NCI-H1694 treated with DMSO at 0.1 percent for 48 hours (cell line): ENCODE measurements at places on chromosomes 4 and X.

DNA sequence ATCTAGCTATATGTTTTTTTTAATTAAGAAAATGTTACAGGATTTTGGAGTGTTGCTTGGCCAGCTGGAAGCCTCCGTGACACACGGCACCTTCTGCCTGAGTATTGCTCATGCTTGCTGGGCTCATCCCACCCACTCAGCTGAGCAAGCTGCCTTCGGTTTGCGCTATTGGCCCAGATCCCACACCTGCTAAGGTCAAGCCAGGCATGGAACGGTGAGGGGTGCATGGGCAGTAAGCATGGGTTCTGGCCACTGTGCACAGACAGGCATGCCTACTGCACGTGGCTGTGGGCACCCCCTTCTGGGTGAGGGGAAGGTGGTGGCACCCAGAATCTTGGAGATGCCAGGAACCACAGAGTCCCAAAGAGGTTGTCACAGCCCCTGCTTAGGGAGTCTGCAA lies 1178.4 kb upstream of the PCDH7 start:
- DNase-seq = no peak

GRCh38 chr4:68152411-68152810 lies 22.7 kb upstream of the TMPRSS11F start:
- DNase-seq = no peak

- no peak for DNase-seq
Measured at GRCh38 chr4:61555789-61556188, 355.7 kb downstream of the ADGRL3 start.

GRCh38 chr4:94407846-94408245 lies 43.9 kb upstream of the PDLIM5 start:
- DNase-seq = no peak

GRCh38 chr4:107083-107443 lies 17.2 kb upstream of the ZNF718 start:
- no peak for DNase-seq

GRCh38 chrX:39519566-39520301 lies 578.0 kb downstream of the BCOR start:
- DNase-seq = no peak

GRCh38 chrX:43589735-43590134 lies 66.4 kb upstream of the MAOA start:
- DNase-seq = no peak

GRCh38 chr4:18294846-18295245 lies 273.3 kb upstream of the LCORL start:
- DNase-seq = no peak

DNA sequence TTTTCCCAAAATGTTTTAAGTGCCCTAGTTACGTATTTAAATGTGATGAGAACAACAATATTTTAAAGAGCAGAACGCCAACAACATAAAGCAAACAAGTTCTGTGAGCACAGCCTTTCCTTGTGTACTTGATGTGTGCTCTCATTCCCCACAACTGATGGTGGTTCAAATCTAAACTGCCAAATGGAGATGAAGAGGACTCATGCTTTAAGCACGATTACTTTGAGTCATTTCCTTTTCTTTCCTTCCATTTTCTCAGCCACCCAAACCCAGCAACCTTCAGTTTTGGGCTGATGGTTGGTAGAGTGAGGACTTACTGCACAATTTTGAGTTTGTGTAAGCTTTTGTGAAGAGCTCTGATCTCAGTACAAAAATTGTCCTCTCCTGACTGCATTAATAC lies 1.7 kb downstream of the NSD2 start:
- DNase-seq = no peak

DNA sequence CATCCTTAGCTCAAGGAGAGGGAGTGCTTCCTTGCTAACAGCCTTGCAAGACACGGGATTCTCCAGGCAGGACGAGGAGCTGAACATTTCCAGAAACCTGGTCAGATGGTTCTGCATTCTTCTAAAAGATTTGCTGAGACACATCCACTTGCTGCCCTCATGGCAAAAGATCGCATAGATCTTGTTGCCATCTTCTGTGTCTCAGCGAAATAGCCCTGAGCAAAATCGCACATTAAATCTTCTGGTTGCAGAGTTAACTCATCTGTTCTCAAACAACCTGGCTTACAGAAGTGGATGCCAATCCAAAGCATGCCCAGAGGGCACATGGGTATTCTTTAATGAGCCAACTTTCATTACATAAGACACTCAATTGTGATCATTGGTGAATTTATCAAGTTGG lies 167.5 kb downstream of the PRKX start:
- DNase-seq = no peak

- no peak for DNase-seq
Measured at GRCh38 chr4:3128976-3129375, 54.5 kb downstream of the HTT start.

DNA sequence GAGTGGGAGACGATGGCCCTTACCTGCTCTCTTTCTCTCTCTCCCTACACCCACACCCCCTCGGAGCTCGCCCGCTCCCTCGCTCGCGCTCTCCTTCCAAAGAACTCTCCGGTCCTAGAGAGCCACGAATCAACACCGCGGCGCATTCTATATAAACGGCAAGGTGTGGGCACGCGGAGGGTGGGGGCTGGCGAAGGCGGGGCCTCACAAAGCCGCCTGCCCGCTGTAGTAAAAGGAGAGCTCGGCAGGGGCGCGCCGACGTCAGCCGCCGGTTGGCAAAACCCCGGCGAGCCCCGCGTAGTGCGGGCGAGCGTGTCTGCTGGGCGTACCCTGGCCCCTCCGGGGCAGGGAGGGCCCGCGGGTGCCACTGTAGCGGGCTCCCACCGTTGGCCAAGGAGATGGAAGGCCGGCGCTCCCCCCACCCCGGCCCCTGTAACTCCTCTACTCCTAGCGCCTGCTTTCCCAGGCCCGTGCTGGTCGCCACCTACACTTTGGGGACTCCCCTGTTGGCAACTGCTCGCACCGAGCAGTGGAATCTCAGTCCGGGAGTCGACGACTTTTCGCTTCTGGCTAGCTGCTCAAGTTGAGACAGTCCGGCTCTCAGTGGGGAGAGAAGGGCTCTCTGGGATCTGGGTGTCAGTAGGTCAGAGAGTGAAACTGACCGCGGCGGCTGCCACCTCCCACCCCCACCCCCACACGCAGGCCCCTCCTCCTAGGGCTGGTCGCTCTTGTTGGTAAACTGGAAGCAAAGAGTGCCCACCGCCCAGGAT lies 325.5 kb upstream of the F9 start:
- DNase-seq = no peak

DNA sequence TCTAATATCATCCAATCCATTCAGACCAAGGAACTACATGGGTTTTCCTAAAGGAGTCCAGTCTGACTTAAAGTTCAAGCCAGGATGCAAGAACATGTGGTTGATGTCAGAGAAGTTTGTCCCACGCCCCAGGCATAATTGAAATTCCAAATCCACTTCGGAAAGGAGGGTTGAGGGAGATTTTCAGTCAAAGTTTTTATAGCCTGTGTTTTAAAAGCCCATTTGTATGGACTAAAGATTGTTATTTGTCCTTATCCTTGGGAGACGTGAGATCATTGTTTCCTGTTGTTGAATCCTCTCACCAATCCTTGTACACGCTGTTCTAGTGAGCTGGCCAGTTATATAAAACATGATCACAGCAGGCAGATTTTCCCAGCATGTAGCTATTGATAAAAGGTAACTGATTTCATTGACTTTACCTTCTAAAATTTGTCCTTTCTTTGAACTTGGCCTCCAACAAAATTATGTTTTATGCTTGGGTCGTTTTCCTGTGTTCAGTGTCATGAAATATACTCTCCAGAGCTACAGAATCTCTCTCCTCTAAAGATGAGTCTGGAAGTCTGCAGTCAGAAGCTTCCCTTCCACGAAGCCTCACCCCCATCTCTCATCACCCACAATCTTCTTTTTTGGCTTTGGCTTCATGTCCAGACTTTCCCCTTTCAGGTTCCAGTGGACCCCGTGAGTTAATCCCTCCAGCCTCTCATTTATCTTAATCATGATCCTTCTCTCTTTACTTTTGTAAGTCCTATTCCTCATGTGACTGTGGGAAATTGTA lies 92.9 kb downstream of the ATP10D start:
- no peak for DNase-seq

- no peak for DNase-seq
Measured at GRCh38 chr4:146776691-146777090, 138.0 kb downstream of the POU4F2 start.

GRCh38 chrX:12981880-12982279 lies 7.0 kb downstream of the TMSB4X start:
- DNase-seq = no peak

DNA sequence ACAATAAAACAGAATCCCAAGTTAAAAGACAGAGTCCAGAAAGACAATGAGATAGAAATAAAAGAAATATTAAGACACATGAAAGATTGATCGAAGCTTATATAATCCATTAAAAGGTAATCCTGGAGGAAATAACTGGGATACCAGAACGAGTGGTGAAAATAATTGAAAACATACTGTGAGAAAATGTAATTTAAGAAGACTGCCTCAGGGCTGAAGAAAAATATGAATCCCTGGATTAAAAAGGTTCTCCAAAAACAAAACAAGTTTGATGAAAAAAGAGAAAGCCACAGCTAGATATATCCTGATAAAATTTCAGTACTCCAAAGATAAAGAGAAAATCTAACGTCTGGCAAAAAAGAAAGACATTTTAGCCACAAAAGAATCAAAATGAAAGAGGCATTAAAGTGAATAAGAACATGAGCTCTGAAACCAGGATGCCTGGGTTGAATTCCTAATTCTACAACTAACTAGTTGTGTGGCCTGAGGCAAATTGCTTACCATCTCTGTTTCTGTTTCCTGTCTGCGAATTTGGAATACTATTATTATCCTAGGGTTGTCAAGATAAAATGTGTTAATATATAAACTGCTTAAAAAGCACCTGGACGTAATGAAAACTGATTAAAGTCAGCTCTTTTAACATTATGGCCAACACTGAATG lies 5.5 kb downstream of the DDX60L start:
- no peak for DNase-seq

DNA sequence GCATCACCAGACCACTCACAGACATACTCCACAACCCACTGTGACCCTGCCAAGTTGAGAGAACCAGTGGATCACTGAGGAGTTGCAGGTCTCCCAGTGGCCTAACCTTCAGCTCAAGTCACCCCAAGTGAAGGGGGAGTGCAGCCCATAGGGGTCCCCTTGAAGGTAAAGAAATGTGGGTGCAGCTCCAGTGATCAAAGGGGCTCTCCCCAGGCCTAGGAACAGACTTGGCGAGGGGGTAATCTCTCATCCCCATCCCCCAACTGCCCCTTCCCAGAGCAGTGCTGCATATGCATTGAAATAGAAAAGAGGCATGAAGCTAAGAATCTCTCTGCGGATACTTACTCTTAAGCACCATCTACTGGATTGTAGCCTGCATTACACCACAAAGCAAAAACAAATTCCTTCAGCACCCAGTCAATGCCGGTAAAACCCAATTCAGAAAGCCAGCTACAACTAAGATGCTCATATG lies 27.0 kb downstream of the MAGEE1 start:
- DNase-seq = peak; percentile 32

DNA sequence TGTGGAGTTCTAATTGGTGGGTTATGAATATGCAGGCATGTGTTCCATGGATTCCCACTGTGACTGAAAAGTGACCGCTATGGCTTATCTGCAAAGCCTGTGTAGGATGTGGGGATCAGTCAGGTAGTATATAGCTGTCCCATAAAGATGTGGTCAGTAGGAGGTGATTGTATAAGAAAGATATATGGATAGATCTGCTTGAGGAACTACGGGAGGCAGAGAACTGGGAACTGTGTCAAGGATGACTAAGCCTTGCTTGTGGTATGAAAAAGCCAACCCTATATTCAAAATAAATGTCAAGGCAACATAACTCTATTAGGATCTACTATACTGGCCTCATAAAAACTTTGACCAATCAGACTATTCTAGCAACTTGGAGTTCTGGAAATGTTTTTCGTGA lies 185.2 kb downstream of the KLHL4 start:
- DNase-seq = no peak

- no peak for DNase-seq
Measured at GRCh38 chr4:142925161-142925560, 79.1 kb upstream of the INPP4B start.

DNA sequence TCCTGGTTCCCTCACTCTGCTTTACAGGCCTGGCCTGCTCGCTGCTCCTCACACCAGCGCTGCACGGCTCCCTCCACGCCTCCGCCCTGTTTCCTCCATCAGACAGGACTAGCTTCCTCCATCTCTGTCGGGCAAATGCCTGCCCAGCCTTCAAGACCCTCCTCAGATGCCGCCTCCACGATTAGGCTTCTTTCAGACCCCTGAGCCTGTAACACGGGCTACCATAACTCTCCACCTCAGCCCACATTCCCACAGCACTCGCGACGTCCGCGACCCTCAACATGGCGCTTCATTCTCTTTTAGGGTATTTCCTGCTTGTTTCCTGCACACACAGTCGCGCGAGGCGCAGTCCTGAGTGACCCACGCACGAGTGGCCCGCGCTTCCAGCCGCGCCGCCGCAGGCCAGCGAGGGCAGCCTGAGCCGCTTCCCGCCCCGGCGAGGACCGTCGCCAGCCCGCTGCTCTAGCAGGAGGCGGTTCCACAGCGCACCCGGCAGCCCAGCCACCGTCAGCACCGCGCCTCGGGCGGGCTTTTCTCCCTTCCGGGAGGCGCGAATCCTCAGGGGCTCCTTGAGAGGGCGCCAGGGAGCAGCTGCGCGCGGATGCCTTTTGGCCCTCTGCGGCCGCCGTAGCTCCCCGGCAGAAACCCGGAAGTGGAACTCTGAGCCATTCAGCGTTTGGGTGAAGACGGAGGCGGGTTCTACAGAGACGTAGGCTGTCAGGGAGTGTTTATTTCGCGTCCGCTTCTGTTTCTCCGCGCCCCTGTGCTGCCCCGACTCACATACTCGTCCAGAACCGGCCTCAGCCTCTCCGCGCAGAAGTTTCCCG lies at the start of gene FRG1:
FRG1 (plus strand) TSS at position 695 of the 827 bp plus-strand sequence. CDS start 138 bp downstream, outside the sequence.
- DNase-seq = no peak

DNA sequence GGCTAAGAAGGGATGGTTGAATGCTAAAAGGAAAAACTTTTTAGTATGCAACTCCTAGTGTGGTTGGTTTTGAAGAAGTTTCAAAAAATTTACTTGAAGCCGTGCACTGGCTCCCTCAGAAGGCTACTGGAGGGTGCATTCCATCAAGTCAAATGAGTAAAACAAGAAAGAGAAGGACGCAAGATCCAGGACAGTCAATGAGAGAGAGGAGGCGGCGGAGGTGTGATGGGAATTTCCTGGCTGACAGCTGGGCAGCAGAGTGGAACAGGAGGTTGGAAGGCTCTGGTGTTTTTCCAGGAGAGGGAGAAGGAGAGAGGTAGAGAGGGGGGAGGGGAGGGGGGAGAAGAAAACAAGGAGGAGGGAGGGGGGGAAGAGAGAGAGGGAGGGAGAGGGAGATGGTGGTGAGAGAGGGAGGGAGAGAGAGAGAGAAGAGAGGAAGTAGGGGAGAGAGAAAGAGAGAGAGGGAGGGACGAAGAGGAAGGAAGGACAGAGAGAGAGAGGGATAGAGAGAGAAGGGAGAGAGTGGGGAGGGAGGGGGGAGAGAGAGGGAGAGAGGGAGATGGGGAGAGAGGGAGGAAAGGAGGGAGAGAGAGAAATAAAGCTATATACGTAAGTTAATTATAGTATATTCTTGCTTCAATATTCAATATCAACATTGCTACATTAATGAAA lies 126.4 kb downstream of the SH3KBP1 start:
- no peak for DNase-seq

GRCh38 chrX:15143825-15144121 lies 126.1 kb downstream of the ASB9 start:
- no peak for DNase-seq

- DNase-seq = no peak
Measured at GRCh38 chr4:86961116-86961515, 26.3 kb downstream of the AFF1 start.
